Stimulated activated CD4-positive, alpha-beta T cell treated with anti-CD3 and anti-CD28 coated beads, Interleukin-15, amount 100 ng/mL, for 24 hours (primary cell): ENCODE measurements at places on chromosomes 2 and 18.
A peak's percentile ranks its signal among the peaks of the same experiment; 100 is the strongest.

DNA sequence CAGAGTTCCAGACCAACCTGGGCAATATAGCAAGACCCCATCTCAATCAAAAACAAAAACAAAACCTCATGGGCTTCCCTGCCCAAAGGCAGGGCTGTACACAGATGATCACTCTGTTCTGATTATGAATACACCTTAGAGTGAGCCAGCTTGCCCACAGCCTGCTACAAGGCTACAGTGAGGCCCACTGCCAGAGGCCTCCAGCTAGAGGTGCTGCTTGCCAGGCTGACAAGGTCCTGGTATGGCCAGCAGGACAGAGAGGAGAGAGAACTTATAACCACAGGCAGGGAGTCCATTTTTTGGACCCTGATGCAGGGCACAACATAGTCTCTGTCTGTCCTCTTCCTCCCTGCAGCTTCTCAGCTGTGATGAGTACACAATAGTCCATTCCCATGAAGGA, 41.5 kb downstream of the KANSL3 start:
- DNase-seq = no peak

- no peak for DNase-seq
These were observed 31.2 kb upstream of the HPCAL1 start for GRCh38 chr2:10271509-10271908.

DNA sequence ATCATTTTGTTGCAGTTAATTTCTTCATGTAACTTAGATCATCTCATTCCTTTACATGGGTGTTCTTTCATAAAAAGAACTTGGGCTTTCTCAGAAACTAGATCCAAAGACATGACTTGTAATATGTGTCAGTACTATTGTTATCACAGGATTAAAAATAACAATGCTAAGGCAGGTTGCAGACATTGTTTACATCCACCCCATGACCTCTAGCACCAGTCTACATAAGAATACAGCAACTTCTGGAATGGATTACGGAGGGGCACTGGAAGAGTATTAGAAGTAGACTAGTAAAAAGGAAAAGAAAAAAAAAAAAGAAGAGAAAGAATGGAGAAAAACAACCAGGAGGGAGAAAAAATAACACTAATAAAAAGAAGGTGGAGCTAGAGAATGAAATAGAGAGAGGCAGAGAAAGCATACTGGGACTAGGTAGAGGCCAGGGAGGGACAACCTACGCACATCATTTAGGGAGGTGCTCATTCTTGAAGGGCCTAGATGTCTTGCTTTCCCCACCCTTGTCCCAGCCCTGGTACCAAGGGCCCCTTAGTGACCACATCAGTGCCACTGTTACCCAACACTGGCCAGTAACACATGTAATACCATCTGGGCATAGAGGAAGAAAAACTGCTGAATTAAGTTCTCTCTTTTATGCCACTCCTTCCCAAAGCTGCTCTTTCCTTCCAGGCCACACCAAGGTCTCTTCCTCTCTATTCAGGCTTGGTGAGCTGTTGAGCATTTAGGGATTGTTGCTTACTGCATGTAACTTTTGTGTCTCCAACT, 70.6 kb upstream of the KLF7 start:
- DNase-seq = no peak

DNA sequence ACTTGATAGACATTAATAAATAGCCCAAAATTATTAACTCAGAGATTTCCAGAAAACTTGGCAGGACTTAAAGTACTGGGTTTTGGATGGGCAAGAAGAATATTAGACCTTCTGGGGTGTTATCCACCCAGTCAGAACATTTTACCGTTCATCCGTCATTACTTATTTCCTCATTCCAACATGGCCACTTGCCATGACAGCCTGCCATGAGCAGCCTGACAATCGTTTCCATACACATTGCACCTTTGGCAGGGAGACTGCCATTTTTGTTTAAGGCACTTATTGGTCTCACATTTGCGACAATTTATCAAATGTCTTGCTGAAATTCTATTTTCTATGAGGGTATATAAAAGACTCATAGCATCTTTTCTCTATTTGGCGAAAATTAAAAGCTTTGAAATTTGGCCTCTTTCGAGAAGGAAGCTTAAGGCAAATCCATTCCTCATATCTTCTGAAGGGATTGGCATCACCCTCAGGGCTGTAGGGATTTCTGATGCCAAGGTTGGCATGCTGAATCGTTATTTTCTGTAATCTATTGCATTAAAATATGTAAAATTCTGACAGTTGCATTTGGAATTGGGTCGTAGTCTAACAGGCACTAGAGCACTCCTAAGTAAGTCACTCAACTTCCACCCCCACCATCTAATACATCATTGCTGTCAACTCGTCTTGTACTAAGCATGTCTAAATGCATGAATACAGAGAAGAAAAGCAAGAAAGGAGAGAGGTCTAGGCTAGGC, 406.3 kb upstream of the PIK3C3 start:
- DNase-seq = no peak

GRCh38 chr18:331221-331821, 63.5 kb upstream of the THOC1 start:
- no peak for DNase-seq

GRCh38 chr2:60984720-60985119, 32.8 kb upstream of the PEX13 start:
- DNase-seq = no peak

- DNase-seq = peak; percentile 66
These were observed 16.6 kb downstream of the NIF3L1 start for GRCh38 chr2:200905618-200906296.

GRCh38 chr2:10844097-10844496, 31.5 kb upstream of the PDIA6 start:
- DNase-seq = no peak

DNA sequence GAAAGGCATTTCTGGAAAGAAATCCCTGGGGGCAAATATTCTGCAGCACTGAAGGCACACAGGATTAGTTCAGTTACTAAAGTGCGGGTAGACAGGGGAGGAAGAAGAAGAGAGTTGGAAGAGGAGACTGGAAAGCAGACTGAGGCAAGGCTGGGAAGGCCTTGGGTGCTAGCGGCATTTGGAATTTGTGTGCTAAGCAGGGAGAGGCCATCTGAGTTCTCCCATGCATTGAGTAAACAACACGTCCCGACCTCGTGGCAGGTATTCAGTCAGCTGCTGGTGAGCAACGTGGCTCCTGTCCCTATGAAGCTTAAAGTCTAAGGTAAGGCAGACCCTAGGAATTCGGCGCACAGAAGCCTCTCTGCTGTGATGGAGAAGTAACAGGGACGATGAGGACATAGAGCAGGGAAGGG, 30.7 kb downstream of the ATP8B1 start:
- no peak for DNase-seq

DNA sequence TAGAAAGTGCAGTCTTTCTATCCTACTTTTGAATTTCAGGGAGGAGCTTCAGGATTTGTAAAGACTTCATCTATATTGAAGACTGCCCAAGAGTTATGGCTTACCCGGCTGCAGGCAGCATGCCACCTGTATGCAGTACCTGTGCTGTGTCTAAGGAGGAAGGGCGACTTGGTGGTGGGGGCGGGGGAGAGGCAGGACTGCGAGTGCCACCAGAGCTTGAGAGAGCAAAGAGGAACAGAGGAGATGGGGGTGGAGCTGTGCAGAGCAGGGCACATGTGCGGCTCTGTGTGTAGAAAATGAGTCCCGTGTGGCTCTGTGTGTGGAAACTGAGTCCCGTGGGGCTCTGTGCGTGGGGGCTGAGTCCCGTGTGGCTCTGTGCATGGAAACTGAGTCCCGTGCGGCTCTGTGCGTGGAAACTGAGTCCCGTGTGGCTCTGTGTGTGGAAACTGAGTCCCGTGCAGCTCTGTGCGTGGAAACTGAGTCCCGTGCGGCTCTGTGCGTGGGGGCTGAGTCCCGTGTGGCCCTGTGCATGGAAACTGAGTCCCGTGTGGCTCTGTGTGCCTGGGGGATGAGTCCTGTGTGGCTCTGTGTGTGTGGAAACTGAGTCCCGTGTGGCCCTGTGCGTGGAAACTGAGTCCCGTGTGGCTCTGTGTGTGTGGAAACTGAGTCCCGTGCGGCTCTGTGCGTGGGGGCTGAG, 43.2 kb downstream of the LDLRAD4 start:
- no peak for DNase-seq

- no peak for DNase-seq
These were observed 22.5 kb upstream of the DNAJC27 start for GRCh38 chr2:24994146-24994724.

GRCh38 chr2:61135510-61135909, 26.5 kb upstream of the C2orf74 start:
- DNase-seq = no peak

GRCh38 chr2:83470928-83471327, 988.2 kb downstream of the SUCLG1 start:
- DNase-seq = no peak

GRCh38 chr2:191691898-191692297, 14.0 kb downstream of the NABP1 start:
- no peak for DNase-seq

DNA sequence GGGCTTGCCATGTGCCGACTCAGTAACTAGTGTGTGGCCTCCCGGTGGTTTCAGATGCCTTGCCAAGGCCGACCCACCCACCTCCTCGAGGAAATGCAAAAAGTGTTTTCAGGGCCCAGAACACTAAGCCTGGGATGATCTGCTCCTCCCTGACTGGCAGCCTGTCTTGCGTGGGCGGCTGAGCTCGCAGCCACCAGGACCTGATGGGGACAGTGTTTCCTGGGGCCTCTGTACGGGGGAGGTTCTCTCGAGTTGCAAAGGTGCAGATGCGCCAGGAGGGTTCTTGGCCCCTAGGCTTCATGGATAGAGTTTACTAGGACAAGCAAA, 85.2 kb downstream of the GLI2 start:
- no peak for DNase-seq

DNA sequence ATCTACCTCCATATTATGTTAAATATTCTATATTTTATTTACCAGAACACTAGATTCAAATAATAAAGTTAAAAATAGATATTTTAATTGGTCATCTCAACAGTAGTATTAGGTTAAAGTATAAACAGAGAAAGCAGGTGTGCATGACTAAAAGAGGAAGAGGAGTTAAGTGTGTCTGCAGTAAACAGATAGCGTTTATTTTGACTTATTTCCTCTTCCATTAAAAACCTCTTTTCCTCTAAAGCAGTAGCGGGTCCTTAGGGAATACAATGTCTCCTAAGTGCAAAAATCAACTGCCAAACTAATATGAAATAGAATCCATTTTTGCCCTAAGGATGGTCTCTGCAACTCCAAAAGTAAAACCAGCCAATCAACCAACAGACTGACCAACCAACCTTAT, 27.7 kb downstream of the EIF2AK3 start:
- no peak for DNase-seq

- DNase-seq = no peak
These were observed 629.6 kb upstream of the FANCL start for GRCh38 chr2:58870704-58871103.
